Aorta (tissue), 5 donors: ENCODE measurements at places on chromosomes 16 and 17. TPM values are rescaled to one million over a fixed set of nuclear protein-coding genes. Genes with fewer than 3 reads are reported as not detected.

DNA sequence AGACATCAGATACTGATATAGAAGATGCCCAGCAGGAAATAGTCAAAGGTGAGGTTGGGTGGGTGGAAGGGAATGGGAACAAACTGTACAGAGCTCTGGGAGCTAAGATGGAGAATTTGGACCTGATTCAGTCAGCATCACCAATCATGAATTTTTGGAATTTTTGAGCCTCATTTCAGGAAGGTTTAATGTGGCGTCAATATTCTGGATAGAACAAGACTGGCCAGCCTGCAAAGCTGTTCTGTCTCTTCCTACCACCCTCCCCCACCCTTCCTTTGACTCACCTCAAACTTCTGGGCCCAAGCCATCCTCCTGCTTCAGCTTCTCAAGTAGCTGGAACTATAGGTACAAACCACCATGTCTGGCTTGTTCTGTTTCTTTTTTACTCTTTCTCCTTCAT is 32.6 kb downstream of the CTCF start:
- DNase-seq: no peak

- DNase-seq: no peak
Measured at GRCh38 chr16:28182183-28182582, 29.6 kb downstream of the XPO6 start.

- DNase-seq: no peak
Measured at GRCh38 chr16:6517020-6517720, 815.5 kb upstream of the RBFOX1 start.

DNA sequence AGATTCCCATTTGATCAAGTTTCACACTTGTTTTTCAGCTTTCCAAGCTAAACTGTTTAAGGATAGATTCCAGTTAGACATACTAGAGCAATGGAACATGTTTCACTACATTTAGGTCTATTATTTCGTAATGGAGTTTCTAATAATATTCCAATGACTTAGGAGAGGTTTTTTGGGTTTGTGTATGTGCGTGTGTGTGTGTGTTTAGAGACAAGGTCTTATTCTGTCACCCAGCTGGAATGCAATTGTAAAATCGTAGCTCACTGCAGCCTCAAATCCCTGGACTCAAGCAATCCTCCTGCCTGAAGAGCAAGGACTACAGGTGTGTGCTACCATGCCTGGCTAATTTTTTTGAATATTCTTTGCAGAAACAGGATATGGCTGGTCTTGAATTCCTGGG is 426.3 kb downstream of the ZFHX3 start:
- no peak for DNase-seq

DNA sequence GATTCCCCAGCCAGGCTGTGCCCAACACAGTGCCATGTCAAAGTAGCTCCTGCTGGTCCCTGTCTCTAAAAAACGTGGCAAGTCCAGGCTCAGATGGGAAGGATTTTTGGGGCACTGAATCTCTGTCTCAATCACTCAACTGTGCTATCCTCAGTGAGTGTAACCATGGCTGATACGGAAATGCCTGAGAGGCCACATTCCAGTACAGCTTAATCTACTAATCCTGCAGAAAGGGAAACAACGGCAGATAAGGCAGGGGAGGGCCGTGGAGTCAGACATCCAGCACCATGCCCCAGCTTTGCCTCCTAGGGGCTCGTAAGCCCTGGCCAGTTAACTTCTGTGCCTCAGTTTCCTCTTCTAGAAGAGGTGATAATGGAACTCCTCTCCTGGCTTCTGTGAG is 251.7 kb downstream of the CPPED1 start:
- DNase-seq: no peak

DNA sequence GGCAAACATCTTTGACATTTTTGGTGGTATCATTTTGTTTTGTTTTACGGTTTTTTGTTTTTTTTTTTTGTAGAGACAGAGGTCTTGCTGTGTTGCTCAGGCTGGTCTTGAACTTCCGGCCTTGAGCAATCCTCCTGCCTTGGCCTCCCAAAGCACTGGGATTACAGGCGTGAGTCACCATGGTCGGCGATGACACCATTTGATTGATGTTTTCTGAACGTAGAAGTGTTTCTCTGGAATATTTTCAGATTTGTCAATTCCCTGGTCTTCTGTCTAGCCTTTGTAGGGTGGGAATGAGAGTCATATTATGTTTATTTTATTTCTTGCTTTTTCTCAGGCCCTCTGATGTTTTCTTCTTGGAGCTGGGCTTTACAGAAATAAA is 32.2 kb upstream of the BRD7 start:
- no peak for DNase-seq

DNA sequence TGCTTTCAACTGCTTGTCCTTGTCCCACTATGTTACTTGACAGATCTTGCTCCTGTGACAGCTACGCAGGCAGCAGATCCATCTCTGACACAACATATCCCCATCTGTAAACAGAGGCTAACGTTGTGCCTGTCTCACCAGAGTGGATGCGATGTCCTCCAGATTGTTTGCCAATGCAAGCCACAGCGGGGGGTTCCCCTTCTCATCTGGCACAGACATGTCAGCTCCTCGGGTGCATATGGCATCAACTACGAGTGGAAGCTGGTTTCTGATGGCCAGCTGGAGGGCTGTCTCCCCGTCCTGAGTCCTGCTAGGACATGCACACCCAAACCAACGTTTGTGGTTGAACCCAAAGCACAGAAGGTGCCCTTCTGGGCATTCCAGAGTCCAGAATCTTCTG is 39.0 kb downstream of the CYB5D2 start:
- no peak for DNase-seq

GRCh38 chr17:44925731-44926697 is 10.7 kb upstream of the GFAP start:
- no peak for DNase-seq

- DNase-seq: no peak
Measured at GRCh38 chr16:78844682-78845081, 745.2 kb downstream of the WWOX start.

- DNase-seq: no peak
Measured at GRCh38 chr16:56658327-56658875, 642 bp downstream of the MT1F start.

- no peak for DNase-seq
Measured at GRCh38 chr17:65170839-65171238, 33.7 kb downstream of the RGS9 start.

- DNase-seq: peak; percentile 86
Measured at GRCh38 chr17:72120642-72121163, at the start of gene SOX9. SOX9 (plus strand) TSS chr17:72121020; CDS start chr17:72121392, 372 bp downstream.

DNA sequence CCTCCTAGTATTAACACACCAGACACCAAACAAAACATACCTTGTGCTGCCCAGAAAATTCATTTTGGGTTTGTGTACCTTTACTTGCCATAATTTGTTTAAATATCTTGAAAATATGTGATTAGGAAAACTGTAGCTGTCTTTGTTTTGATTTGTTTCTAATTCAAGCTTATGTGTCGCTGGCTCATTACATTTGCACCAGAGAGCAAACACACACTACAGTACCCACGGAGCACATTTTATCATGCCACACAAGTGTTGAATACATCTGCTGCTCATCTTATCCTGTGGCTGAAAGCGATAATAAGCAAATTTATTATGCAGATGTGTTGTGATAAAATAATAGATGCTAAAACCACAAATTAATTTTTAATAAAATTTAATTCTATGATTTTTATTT is 63.1 kb downstream of the SPAG9 start:
- no peak for DNase-seq

DNA sequence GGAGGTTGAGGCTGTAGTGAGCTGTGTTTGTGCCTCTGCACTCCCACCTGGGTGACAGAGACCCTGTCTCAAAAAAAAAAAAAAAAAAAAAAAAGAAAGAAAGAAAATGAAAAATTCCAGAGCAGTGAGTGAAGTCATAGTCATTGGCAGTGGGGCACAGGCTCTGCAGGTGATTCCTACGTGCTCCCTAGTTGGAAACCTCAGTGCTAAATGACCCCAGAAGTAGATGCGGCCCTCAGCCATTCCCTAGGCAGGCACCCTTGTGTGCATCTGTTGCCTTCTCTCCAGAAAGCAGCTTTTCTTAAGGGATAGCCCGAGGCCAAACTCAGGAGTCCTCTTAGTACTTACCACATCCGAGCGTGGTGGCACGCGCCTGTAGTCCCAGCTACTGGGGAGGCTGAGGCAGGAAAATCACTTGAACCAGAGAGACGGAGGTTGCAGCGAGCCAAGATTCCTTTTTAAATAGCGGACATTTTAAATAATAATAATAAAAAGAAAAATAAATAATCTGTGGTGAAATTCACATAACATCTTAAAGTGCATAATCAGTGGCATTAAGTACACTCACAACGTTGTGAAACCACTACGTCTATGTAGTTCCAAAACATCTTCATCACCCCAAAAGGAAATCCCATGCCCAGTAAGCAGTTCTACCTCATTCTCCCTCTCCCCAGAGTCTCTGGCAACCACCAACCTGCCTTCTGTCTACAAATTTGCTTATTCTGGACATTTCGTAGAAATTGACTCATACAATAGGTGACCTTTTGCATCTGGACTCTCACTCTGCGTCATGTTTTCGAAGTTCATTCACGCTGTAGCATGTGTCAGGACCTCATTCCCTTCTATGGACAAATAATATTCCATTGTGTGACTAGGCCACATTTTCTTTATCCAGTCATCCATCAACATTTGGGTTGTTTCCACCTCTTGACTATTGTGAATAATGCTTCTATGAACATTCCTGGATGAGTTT is 12.5 kb upstream of the SPHK1 start:
- no peak for DNase-seq

GRCh38 chr17:1315409-1315808 is 35.9 kb downstream of the TRARG1 start:
- DNase-seq: no peak

DNA sequence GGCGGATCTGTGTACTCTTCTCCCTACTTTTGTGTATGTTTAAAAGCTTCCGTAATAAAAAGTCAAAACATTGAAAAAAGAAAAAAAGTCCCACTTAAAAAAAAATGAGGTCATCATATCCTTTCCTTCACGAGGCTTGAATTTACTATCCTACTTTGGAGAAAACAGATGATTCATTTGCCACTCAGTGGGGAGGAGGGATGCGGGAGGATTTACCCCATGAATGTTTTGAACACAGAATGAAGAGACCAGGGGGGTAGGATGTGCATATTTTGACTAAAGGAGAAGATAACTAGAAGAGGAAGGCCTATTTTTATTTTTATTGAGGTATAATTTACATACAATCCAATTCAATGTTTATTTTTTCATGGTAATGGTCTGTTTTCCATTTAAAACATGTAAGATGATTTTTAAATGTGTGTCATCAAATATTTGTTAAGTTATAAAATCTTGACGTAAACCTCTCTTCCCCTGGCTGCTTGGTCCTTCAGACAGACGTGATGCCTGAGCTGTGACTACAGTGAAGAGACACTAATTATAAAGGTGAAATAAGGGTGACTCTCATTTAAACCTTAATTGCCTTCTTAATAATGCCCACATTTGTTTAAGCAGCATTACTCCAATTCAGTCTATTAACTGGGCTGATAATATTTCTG is 135.4 kb upstream of the AXIN2 start:
- no peak for DNase-seq

- DNase-seq: peak; percentile 80
Measured at GRCh38 chr17:32266389-32267301, 1.0 kb downstream of the RHBDL3 start.

DNA sequence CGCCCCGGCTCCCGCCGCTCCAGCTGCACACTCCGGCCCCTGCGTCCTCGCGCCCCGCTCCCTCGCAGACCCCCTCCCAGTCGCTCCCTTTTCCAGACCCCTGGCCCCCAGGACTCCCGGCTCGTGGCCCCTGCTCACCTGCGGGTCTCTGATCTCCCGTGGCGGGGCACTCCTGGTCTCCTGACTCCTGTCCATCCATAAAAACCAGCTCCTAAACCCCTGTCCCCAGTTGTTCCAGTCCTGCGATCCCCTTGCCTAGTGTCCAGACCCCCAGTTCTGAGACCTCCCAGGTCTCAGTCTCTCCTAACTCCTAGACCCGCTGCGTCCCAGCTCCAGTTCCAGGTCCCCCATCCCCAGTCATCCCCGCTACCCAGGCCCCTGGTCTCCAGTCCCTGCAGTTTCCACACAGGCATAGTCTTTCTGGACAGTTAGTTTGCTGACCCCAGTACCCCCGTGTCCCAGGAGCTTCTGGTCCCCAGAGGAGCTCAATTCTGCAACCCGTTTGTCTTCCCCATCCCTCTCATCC is 379 bp downstream of the SNX29 start:
- DNase-seq: no peak

GRCh38 chr17:67050471-67051154 is 6.3 kb downstream of the CACNG1 start:
- DNase-seq: no peak

DNA sequence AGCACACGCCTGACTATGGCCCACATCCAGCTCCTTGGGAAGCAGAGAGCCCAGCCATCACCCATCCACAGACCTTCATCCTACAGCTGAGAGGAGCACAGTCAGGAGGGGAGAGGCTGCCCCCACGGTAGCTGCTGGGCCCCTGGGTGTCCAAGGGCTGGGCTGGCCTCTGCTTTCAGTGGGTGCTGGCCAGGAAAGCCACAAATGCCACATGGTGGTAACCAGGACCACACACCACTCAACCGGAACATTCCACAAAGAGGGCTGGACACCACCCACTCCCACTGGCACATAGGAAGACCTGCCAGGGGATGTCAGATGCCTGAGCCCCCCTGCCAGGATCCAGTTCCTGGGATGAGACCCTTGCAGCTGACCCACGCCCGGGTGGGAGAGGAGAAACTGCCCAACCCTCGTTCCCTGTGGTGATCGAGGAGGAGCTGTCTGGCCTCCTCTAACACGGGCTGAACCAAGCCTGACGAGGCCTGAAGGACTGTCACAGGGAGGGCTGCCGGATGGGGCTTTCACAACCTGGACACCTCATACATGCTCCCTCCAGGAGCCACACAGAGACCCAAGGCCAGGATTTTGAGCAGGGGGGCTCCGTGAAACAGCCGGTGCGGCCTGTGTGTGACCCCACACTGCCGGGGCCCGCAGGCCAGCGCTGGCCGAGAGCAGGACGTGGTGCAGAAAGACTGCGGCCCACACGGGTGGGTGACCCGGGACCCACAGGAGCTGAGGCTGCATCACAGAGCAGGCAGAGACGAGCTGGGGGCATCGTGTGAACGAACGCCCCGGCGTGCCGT is 30.7 kb downstream of the PIEZO1 start:
- no peak for DNase-seq

DNA sequence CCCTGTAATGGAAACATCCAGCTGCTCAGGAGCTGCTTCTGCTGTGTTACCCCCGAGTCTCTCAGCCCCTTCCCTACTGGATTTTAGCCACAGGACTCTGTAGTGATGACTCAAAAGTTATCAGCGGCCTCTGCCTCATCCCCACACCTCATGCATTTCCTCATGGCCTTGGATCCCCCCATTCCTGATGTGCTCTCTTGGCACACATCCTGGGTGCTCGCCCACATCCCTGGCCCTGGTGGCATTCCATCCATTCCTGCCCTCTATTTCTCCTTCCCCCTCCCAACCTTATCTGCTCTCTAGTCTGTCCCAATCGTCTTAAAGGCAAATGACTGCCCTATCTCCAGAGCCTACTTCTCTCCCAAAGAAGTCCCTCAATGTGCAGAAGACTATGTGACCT is 24.6 kb downstream of the MARF1 start:
- DNase-seq: no peak

GRCh38 chr16:19677402-19677801 is 40.6 kb downstream of the KNOP1 start:
- no peak for DNase-seq

GRCh38 chr17:45705123-45706009 is 78.8 kb upstream of the CRHR1 start:
- no peak for DNase-seq

The KRTAP2-3 gene
- polyA plus RNA-seq: not detected

The NLK gene
- polyA plus RNA-seq: 13.3 TPM

The CHST5 gene
- polyA plus RNA-seq: 0.97 TPM

The HBQ1 gene
- polyA plus RNA-seq: not detected

The RRAD gene
- polyA plus RNA-seq: 16.2 TPM

The NKD1 gene
- 5.1 TPM for polyA plus RNA-seq

The SOST gene
- 4.8 TPM for polyA plus RNA-seq

The FBXL16 gene
- polyA plus RNA-seq: not detected

The NUBP2 gene
- polyA plus RNA-seq: 92.4 TPM

The NAA60 gene
- polyA plus RNA-seq: 20.2 TPM
